Esophagus squamous epithelium (tissue), 5 donors: ENCODE measurements at places on chromosomes 6 and 20. TPM values are rescaled to one million over a fixed set of nuclear protein-coding genes. Genes with fewer than 3 reads are reported as not detected.

CST5 gene
- total RNA-seq = not detected

PREX1 gene
- total RNA-seq = 7.0 TPM

DCBLD1 gene
- total RNA-seq = 11.8 TPM

TSBP1 gene
- not detected for total RNA-seq

HSPA1L gene
- 0.97 TPM for total RNA-seq

CFAP61 gene
- total RNA-seq = not detected

WFDC2 gene
- 0.99 TPM for total RNA-seq

DNA sequence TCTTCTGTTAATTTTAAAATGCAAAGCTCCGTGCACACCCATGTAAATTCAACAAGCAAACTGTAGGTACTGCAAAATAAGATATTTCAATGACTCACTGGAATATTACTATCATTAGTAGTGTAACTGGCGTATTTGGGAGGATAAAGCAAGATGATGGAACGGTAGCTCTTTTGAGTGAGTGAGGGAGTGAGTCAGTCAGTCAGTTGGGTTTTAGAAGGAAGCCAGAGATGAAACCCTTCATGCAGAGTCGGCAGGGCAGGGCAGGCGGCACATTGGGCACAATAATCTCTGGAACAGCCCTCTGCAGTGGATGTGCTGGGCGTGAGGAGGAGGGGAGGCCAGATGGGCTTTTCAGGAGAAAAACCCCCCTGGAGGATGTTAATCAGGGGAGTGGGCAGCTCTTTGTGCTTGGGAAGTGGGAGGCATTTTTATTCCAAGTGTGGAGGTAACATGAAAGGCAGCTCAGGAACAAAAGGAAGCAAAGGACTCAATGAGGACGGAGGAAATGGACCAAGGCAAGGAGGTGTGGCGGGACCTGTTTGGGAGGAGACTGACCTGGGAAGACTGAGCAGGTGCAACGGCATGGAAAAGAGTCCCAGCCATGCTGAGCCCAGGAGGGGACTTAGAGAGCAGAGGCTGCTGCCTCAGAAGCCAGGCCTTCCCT, 171.2 kb downstream of the ZDHHC14 start:
- H3K4me3 ChIP-seq = no peak overlapping the region
- no peaks in the 10 kb centered on the region for H3K4me1 ChIP-seq
- no peaks in the 10 kb centered on the region for H3K36me3 ChIP-seq
- H3K27me3 ChIP-seq = no peaks in the 10 kb centered on the region
- H3K27ac ChIP-seq = no peak overlapping the region

GRCh38 chr6:166313255-166314070, 5.3 kb upstream of the PRR18 start:
- peaks cover 9% of the 10 kb centered on the region for H3K27me3 ChIP-seq
- H3K27ac ChIP-seq = no peak overlapping the region

DNA sequence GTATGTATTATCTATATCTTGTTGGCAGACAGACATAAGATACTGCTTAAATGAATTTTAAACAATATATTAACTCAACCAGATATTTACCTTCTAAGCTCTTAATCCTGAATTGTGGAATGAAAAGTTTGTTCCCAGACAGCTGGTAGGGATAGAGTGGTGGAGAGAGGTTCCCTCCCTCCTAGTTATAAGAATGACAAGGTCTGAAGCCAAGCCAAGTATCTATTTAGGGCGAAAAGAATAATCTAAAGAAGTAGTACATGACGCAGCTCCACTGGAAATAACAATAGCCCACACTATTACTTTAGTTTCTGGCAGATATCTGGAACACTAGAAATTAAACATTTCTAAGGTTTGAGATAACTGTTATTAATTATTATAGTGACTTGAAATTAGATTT, 104.3 kb downstream of the AHI1 start:
- H3K36me3 ChIP-seq = peaks cover 32% of the 10 kb centered on the region
- H3K27ac ChIP-seq = no peak overlapping the region
- H3K4me1 ChIP-seq = no peaks in the 10 kb centered on the region
- H3K4me3 ChIP-seq = no peak overlapping the region

DNA sequence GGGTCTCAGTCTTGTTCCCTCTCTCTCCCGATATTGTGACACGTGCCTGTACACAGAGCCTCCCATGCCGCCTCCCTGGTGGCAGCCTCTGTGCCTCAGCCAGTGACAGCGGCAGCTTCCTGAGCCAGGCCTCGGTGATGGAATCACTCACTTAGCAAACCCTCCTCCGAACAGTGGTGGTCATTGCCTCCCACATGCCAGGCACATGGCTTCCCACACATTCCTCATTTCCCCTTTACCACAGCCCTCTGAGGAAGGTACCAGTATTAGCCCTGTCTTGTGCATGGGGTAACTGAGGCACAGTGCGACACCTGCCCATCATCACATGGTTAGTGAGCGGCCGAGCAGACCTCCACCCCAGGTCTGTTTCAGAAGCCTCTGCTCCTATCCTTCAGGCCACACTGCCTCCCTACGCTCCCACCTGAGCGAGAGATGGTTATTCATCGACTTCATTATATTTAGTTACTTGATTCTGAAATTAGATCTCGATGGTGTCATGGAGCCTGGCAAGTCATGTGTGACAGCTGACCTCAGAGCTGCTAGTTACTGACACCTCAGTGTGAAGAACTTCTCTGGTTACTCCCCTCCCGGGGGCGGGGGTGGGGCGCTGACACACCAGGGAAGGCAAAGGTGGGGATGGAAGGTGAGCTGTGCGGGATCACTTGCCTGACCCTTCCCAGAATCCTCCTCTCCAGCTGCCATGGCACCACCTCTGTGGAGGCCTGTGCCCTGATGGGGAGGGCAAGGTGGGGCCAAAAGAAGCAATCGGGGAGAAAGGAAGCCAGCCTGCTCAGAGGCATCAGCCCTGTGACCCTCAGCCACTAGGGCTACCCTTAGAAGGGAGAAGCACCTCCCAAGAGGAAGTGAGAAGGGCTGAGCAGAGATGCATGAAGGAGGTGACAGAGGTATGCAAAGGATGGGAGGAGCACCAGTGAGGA, 17.9 kb downstream of the MDGA1 start:
- H3K4me1 ChIP-seq = peaks cover 18% of the 10 kb centered on the region
- H3K4me3 ChIP-seq = no peak overlapping the region
- H3K36me3 ChIP-seq = no peaks in the 10 kb centered on the region
- H3K27me3 ChIP-seq = no peaks in the 10 kb centered on the region
- no peak for DNase-seq
- H3K27ac ChIP-seq = no peak overlapping the region

DNA sequence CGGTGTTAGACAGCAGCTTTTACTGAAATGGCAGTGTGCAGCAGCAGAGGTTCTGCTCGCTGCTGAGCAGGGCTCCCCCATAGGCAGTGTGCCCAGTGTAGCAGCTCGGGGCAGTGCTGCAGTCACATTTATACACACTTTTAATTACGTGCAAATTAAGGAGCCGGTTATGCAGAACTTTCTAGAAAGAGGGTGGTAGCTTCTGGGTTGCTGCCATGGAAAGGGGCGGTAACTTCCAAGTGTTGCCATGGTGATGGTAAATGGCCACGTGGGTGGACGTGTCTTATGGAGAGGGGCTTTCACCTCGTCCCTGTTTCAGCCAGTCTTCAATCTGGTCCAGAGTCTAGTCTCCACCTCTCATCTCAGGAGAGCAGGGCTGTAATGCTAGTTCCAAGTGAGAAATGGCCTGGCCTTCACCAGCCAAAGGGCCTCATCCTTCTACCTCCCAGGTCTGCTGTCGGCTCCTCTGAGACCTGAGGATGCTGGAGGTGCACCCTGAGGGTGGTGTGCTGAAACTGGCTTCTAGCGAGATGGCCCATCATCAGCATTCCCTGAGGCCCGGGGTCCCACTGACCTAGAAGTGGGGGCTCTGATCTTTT, 180.5 kb upstream of the PMEPA1 start:
- H3K4me1 ChIP-seq = no peaks in the 10 kb centered on the region
- no peak overlapping the region for H3K27ac ChIP-seq
- no peaks in the 10 kb centered on the region for H3K36me3 ChIP-seq

DNA sequence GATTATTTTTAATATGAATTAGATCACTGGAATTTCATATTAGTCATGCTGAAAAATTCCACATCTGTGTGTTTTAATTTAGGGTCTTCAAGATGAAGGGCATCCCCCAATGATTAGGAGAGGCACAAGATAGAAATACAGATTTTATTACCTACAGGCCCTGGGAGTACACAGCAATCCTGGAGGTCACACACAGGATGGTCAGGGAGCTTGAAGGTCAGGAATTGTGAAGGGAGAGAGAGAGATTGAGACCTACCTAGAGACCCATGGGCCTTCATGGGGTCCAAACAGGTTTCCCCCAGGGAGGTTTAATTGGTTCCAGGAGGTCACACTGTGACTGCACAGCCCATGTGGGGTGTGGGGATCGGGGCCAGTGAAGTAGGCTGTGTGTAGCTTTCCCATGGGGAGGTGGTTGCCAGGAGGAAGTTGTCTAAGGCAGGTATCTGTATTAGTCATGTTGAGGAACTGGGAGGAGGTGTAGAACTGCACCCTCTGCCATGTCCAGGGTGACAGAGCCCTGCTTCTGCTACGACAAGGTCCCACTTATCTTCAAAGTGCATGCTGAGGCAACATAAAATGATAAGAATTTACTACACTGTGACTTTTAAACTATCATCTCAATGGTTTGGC, 18.3 kb downstream of the SNX9 start:
- H3K27me3 ChIP-seq = no peaks in the 10 kb centered on the region
- peak overlapping the region; percentile 13 for H3K27ac ChIP-seq
- H3K4me1 ChIP-seq = peaks cover 3% of the 10 kb centered on the region
- no peak overlapping the region for H3K4me3 ChIP-seq
- DNase-seq = no peak
- H3K36me3 ChIP-seq = no peaks in the 10 kb centered on the region

DNA sequence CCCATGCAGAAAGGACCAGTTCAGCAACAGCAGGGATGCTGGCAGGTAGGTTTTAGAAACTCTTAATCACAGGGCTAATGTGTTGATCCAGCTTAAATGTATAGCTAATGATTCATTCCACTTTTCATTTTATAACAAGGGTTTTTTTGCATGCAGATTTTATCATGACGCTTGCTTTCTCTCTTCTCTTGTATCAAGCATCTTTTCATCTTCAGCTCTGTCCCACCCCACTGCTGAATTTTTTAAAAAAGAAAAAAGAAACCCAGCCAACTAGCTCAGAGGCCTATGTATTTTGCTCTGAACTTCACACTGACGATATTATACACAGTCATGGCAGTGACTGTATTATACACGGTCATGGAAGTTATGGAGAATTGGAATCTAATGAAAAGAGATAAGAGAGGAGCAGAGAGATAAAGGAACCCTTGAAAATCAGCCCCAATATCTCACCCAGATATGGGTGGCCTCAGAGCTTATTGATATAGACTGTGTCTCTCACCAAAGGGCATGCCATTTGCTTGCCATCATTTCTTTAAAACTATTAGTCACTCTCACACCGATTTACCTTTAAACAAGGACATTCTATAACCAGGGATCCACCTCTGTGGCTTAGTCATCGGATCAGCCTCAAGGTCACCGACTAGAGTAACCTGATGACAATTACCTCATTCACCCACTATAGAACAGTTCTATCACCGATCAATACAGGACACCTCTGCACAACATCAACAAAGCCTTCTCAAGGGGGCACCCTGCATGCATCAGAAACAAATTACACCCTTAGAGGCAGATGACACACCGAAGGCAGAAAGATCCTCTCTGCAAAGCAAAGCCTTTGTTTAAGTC, 222.0 kb downstream of the ATXN1 start:
- H3K4me3 ChIP-seq = no peak overlapping the region
- no peak for DNase-seq
- H3K27ac ChIP-seq = no peak overlapping the region
- no peaks in the 10 kb centered on the region for H3K27me3 ChIP-seq
- H3K4me1 ChIP-seq = peaks cover 19% of the 10 kb centered on the region
- H3K36me3 ChIP-seq = no peaks in the 10 kb centered on the region

GRCh38 chr20:36466089-36466488, 75.2 kb upstream of the MYL9 start:
- no peak overlapping the region for H3K4me3 ChIP-seq
- H3K36me3 ChIP-seq = no peaks in the 10 kb centered on the region
- H3K4me1 ChIP-seq = peaks cover 60% of the 10 kb centered on the region
- peak overlapping the region; percentile 66 for H3K27ac ChIP-seq
- no peaks in the 10 kb centered on the region for H3K27me3 ChIP-seq
- DNase-seq = no peak

GRCh38 chr6:125316621-125317020, 14.9 kb upstream of the HDDC2 start:
- peaks cover 4% of the 10 kb centered on the region for H3K27me3 ChIP-seq
- no peak overlapping the region for H3K27ac ChIP-seq
- no peak overlapping the region for H3K4me3 ChIP-seq
- H3K4me1 ChIP-seq = no peaks in the 10 kb centered on the region
- DNase-seq = no peak

DNA sequence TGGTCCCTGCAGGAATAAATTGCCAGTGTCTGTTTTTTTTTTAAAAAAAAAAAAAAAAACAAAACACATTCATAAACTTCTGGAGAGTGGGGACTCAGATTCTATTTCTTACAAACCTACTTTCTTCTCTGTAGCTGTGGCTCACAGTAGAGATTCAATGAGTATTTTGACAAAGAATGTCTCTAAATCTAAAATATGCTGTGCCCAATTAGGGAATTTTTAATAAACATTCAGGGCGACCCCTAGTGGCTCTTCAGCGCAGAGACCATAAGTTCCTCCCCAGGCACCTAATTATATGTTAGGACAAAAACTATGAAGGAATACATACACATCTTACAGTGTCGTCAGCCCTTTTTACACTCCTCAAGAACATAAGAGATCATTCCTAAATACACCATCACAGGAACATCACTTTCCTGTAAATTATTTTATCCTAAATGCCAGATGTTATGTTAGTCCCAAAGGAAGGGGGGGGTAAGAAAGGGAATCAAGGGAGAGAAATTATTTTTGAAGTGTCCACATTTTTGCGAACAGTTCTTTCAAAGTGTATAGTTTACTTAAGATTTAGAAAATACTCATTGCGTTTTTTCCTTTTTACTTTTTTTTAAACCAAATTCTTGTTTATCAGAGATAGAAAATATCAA, 21.8 kb upstream of the NAA20 start:
- H3K36me3 ChIP-seq = peaks cover 11% of the 10 kb centered on the region
- no peak overlapping the region for H3K4me3 ChIP-seq
- peaks cover 20% of the 10 kb centered on the region for H3K4me1 ChIP-seq
- H3K27me3 ChIP-seq = no peaks in the 10 kb centered on the region
- H3K27ac ChIP-seq = peak overlapping the region; percentile 89
- no peak for DNase-seq

DNA sequence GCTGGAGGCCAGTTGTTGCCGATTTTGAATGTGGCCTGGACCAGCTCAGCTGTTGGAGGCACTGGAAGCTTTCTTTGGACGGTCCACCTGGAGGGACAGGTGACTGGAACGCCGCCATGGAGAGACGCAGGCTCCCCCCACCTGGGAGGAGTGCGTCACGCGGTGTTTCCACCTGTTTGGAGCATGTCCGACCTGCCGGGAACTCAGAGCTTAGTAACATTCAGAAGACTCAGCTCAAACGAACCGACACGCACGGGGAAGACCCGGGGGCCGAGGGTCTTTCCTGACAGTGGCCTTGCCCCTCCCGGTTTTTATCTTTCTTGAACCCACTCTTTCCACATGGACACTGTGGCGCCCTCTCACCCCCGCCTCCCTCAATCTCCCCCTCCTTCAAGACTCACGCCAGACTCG, 141.6 kb downstream of the SMOC2 start:
- no peaks in the 10 kb centered on the region for H3K27me3 ChIP-seq
- H3K27ac ChIP-seq = peak overlapping the region; percentile 63
- no peaks in the 10 kb centered on the region for H3K36me3 ChIP-seq
- no peak overlapping the region for H3K4me3 ChIP-seq
- no peak for DNase-seq
- H3K4me1 ChIP-seq = peaks cover 9% of the 10 kb centered on the region
